ENCODE measurements at places on chromosomes 5 and 9.

- DNase-seq: no peak
These were observed 35.2 kb upstream of the PLEKHG4B start for GRCh38 chr5:56561-57290.

DNA sequence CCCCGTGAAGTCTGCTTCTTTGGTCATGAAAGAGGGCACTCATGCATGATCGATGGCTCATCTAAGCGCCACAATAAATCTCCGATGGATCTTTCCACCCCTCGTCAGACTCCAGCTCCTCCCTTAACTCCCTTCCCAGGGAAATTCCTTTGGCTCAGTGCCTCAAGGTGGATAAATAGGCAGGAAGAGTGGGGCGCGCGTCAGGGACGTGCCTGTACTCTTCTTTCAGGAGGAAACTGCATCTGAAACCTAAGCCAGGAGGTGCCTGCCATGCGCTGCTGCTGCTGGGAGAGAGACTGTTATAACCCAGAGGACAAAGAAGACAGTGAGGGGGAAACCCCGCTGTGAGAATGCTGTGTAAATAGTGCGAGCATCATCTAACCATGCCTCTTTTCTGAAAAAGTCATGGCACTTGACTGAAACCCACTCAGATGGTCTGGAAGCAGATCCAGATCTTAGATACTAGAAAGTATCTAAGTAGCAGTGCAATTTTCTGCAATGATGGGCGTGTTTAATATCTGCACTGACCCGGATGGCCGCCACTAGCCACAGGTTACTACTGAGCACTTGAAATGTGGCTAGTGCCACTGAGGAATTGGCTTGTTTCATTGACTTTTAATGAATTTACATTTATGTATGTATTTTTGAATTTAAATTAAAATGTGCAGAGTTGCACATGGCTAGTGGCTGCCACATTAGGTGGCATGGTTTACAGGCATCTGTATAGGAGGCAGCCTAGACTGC, 120.3 kb upstream of the BASP1 start:
- no peak for DNase-seq

DNA sequence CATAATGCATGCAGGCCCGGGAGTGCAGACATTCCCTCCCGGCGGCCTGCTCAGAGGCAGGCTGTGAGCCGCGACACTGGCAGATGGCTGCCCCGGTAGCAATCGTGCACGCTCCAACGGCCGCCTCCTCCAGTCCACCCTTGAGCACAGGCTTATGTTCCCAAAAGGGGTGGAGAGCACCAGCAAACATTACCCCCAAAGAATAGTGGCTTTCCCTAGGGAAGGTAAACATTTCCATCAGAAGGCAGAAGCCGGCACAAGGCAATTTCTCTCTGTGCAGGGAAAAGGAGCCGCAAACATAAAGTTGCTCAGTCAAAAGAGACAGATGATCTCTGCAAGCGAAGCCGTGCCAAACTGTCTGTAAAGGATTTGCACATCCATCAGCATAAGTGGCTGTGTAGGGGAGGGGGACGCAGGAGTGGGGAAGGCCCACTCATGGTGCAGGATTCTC, 92.5 kb downstream of the SIL1 start:
- DNase-seq: no peak

GRCh38 chr9:99948896-99949295, 42.4 kb downstream of the STX17 start:
- no peak for DNase-seq

GRCh38 chr9:106893088-106893487, 30.1 kb downstream of the ZNF462 start:
- DNase-seq: no peak

DNA sequence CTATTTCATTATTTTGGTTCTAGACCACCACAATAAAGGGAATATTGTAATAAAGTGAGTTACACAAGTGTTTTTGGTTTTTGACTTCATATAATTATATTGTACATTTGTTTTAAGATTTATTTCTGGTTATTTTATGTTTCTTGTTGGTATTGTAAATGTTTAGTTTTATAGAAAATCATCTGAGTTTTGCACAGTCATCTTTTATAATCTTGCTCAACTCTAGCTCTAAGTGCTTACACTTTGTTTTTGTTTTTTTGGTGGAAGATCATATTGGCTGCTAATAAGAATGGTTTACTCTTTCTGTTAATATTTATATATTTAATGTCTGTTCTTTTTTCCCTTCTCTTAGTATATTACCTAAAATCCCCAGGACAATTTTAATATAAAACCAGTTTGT, 135.0 kb downstream of the CNTLN start:
- DNase-seq: no peak

DNA sequence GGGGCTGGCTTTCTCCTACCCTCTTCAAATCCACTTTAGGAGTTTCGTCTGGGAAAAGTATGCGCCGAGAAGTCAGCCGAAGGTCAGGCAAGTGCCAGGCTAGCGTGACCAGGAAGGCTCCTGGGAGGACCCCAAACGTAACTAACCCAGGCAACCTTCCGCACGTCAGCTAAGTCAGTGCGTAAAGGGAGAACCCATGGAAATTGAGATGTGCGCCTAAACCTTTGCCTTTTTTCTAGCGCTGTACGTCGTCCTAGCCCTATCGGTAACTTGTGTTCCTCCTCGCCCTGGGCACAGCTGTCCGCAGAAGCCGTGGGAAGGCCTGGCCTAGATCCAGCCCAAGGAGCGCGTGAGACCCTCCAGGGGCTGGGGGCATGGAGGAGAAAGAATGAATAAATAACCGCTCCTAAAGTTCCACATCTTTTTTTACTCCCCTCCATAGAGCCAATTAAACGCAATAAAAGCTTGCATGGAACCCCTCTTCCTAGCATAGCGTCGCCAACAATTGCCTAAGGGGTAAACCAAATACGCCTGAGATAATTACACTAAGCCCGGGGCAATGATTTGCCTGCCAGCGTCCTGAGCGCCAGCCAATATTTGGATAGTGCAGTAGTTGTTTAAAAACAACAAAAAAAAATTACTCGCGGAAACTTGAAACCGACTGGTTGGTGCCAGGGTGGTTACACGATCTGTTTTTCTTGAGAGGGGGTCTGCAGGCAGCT, 4.0 kb upstream of the FOXB2 start:
- DNase-seq: no peak

GRCh38 chr5:135973323-135974020, 18.7 kb upstream of the LECT2 start:
- no peak for DNase-seq

- no peak for DNase-seq
These were observed 680 bp upstream of the RFK start for GRCh38 chr9:76394960-76395252.

DNA sequence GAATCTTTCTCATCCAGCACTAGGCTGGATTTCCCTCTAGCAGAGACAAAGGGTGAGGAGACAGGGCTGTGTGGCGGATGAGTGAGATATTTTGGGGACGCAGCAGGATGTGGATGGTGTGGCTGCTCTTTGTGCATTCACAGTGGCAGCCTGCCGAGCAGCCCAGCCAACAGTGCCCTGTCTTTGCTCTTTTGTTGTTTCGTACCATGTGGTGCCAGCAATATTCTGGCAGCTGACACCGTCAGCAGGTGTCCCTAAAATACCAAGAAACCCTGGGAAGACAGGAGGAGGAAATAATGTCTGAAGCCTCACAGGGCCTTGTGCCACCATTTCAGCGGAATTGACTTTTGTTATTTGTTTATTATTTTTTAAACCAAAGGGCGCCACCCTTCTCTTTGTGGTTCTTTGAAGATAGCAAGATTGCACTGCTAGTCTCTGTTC, 141.4 kb downstream of the CCDC192 start:
- no peak for DNase-seq
